ENCODE measurements at places on chromosomes 1 and 21.
A peak's percentile ranks its signal among the peaks of the same experiment; 100 is the strongest.

GRCh38 chr1:17923666-17924065, 168.5 kb downstream of the ACTL8 start:
- peak; percentile 18 for DNase-seq

DNA sequence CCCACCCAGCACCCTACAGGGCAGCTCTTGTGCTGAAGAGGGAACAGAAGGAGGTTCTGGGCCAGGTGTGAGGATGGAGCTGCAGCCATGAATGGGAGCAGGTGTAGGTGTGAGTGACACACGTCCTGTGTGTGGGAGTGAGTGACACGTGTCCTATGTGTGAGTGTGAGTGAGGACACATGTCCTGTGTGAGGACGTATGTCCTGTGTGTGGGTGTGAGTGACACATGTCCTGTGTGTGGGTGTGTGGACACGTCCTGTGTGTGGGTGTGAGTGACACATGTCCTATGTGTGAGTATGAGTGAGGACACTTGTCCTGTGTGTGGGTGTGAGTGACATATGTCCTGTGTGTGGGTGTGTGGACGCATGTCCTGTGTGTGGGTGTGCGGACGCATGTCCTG, 26.4 kb downstream of the MEGF6 start:
- DNase-seq, result no peak

DNA sequence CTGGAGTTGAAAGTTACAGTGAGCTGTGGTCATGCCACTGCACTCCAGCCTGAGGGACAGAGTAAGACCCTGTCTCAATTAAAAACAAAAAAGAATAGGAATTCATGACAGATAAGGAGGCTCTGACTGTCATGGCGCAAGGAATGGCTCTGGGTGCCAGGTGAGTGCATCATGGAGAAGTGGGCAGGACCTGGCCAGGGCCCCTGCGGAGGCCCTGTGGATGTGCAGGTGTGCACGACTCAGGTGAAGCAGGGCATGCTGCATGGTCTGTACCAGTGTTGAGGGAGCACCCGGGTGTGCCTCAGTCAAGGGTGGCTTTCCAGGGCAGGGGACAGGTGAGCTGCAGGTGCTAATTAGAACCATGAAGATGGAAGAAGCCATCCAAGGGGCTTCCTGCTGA, 14.0 kb downstream of the SLC1A7 start:
- DNase-seq, result no peak

DNA sequence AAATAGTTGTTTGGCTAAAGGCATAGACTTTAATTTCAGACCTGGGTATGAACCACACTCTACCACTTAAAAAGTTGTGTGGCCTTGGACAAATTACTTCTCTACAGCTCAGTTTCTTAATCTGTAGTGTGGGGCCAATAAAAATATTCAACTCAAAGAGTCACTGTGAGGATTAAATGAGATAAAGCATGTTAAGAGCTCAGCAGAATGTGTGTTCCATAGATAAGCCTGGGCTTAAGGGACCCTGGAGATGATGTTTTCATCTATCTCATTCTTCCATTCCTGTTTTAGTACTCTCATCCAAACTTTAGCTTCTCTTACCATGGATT, 17.7 kb downstream of the S100A10 start:
- no peak for DNase-seq

- no peak for DNase-seq
Observed at GRCh38 chr21:40681164-40681859, 165.6 kb downstream of the DSCAM start.

DNA sequence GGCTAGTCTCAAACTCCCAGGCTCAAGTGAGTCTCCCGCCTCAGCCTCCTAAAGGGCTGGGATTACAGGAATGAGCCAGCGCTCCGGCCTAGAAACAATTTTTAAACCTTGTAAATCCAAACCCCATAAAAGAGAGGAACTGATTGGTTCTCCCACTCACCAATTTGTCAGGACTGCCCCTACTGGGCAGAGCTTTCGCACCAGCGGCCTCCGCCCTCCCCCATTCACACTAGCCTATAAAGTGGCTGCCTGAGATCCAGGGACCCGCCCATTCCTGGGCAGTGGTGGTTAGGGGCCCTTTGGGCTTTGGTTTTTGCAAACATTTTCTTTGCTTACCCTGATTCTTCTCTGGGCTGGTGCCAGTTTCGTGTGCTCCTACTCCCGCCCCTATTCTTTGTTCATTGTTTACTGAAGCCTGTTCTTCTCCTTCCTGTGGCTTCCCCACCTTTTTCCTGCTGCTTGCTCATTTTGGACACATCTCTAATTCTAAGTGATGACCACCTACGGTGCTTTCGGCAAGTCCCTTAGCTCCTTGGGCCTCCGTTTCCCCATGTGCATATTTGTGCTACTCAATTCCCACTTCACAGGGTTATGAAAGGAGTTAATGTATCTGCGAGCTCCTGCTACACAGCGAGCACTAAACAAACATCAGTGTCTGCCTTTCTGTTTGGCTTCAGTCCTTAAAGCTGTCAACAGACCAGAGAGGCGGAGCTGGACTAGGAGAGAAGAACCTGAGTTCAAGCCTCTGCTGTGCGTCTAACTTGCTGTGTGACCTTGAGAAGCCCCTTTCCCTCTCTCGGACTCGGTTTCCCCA, 39.8 kb upstream of the CLIC4 start:
- DNase-seq, result no peak

DNA sequence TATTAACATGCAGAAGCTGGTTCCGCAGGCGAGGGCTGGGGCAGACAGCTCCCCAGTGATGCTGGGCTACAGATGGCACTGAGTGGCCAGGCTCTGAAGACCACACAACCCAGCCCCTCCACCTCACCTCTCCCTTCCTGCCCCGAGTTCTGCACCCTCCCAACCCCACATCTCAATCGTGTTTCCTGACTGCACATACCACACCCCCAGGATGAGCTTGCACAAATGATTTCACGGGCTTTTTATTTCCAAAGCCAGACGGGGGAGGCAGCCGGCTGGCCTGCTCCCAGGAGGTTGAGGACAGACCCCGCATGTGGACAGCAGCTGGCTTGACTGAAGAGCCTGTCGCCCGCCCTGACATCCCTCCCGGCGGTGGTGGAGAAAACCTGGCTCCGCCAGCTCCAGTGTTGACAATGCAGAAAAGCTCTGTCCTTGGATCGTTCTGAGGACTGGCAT, 21.4 kb upstream of the ALDH4A1 start:
- DNase-seq, result no peak

DNA sequence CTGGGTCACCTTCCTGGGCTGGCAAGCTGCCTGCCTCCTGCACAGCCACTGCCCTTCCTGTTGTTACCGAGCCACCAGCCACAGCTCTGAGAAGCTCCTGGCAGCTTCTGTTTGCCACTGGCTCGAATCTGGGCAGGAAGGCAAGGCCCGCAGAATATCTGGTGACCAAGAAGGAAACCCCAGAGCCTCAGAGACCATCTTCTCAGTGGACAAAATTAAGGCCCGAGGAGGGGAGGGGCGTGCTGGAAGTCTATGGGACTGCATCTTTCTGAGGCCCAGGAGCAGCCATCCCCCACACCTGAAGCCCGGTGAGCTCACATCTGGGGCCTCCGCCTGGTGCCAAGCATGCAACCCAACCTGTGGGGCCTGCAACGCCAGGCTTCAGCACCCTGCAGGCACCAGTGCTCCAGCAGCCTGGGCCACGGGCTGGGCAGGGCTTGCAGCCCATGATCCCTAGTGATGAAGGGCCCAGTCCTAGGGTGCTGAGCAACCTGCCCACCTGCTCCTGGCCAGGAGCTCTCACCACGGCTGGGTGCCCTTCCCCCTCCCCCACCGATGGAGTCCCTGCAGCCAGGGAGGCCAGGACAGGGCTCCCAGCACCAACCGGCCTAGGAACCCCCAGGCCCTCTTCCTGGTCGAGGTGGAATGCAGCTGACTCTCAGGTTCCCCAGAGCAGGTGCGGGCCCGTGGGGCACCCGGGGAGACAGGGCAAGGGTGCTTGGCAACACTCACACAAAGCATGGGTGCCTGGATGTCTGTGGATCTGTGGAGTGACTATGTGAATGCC, 879 bp downstream of the CPTP start:
- no peak for DNase-seq

DNA sequence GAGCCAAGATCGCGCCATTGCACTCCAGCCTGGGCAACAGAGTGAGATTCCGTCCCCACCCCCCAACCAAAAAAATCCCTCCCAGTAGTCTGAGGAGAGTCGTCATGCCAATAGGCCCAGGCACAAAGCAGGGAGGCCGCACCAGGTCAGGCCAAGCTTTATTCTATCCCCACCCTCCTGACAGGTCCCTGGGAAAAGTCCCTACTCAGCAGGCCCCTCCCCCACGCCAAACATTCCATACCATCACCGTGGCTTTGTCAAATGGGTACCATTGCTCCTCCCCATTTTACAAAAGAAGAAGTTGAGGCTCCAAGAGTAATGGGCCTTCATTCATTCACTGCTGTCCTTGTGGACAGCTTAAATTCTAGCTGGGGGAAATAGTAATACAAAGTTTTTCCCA, 5.3 kb downstream of the GPR3 start:
- DNase-seq, result no peak

DNA sequence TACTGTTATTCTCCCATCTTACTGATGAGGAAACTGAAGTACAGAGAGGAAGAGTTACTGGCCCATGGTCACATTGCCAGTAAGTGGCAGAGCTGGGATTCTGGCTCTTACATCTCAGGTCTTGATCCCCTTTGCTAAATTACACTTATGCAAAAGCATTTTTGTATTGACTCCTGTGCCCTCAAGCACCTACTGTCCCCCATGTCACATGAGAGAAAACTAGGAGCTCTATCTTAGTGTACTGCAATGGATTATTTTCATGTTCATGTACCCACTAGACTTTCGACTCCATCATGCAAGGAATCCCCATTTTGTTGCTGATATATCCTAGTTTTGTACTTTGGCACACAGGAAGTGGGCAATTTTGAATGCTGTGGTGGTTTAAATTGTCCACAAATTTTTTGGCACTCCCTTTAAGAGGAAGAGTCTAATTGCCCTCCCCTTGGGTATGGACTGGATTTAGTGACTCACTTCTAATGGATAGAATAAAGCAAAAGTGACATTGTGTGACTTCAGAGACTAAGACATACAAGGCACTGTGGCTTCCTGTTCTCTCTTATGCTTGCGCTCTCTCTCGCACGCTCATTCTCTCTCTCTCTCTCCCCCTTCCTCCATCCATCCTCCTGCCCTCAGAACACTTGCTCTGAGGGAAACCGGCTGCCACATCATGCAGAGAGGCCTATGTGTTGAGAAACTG, 43.5 kb upstream of the JAK1 start:
- DNase-seq, result no peak

- no peak for DNase-seq
Observed at GRCh38 chr1:214717351-214717750, 114.4 kb downstream of the CENPF start.

DNA sequence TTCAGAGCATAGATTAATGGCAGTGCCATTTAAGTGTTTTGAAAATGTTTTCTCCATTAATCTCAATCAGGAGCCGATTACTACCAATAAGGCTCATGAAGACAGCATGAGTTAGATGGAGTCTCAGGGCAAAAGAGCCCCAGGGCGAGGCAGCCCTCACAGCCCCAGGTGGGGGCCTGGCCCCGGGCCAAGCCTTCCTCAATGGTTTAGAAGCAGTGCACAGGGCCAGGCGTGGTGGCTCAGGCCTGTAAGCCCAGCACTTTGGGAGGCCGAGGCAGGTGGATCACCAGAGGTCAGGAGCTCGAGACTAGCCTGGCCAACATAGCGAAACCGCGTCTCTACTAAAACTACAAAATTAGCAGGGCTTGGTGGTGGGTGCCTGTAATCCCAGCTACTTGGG, 348.1 kb upstream of the VAMP3 start:
- no peak for DNase-seq

- DNase-seq, result no peak
Observed at GRCh38 chr1:159921251-159921650, 4.1 kb downstream of the TAGLN2 start.

GRCh38 chr1:6097824-6098223, 52.1 kb downstream of the KCNAB2 start:
- DNase-seq, result no peak

- DNase-seq, result no peak
Observed at GRCh38 chr1:91732291-91733107, 153.5 kb downstream of the TGFBR3 start.

DNA sequence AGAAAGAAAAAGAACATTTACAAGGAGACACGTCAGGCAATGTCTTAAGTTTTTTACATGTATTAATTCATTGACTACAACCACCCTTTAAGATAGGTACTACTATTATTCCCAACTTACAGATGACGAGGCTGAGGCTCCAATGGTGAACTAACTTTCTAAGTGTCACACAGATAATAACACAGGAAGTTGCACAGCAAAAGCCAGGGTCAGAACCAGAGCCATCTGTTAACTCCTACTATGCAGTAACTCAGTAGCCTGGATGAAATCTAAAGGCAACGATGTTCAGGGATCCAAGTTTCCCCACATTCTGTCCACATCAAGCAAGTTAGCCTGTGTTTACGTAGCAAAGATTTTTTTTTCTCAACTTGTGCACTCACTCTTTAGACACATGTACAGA, 371.7 kb downstream of the PTPRC start:
- DNase-seq, result no peak

GRCh38 chr1:20753589-20753988, 21.1 kb upstream of the SH2D5 start:
- no peak for DNase-seq

- no peak for DNase-seq
Observed at GRCh38 chr1:165451691-165452090, 6.8 kb upstream of the RXRG start.

- DNase-seq, result no peak
Observed at GRCh38 chr21:37292941-37293340, 25.8 kb upstream of the VPS26C start.

DNA sequence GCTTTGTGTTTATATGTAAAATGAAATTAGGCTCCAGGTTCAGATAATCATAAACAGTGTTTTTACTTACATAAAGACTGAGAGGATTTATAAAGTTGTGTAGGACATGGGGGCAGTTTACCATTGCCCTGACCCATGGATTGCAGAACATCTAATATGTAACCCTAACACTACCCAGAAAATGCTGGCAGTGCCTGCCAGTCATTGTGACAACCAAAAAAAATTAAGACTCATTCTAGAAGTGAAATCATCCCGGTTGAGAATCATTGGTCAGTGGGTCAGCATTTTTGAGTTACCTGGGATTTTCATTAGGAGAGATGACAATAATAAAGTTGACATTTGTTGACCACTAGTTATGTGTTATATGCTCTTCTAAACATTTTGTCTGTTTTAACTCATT, 31.2 kb upstream of the THEM4 start:
- no peak for DNase-seq

All from cerebellum (tissue), 4 donors.